Thoracic aorta (tissue), 2 donors: ENCODE measurements at places on chromosomes 6 and 20.
A peak's percentile ranks its signal among the peaks of the same experiment; 100 is the strongest.

DNA sequence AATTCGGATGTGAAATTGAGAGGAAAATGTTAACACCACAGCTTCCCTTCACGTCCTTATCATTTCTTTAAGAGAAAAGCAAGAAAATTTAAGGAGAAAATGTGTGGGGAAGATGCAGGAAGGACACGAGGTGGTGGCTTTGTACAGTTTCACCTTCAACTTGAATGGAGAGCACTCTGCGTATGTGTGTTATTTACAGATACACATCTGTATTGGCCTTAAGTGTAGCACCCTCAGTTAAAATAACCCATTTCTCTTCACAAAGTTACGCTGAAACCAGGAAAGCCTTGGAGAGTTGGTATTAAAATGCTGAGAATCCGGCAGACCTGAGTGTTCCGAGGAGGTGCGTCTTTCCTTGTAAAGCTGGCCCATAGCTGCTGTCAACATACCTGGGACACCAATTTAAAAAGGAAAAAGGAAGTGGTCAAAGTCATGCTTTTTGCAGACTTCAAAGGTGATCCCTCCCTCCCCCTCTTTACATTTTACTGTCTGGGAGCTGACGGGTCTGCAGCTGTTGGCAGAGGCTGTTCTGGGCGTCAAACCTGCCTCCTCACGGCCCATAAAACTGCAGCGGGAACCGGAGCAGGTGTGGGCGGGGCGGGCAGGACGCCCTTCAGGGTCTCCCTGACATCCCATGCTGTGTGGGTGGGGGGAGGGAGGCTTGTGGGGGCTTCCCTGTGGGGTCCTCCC is 61.3 kb upstream of the TBXT start:
- no peak for DNase-seq

GRCh38 chr20:10673842-10674683 is at the start of gene JAG1:
Gene JAG1 (minus strand): TSS chr20:10673999. CDS start chr20:10673530, 469 bp downstream.
- peak; percentile 91 for DNase-seq

DNA sequence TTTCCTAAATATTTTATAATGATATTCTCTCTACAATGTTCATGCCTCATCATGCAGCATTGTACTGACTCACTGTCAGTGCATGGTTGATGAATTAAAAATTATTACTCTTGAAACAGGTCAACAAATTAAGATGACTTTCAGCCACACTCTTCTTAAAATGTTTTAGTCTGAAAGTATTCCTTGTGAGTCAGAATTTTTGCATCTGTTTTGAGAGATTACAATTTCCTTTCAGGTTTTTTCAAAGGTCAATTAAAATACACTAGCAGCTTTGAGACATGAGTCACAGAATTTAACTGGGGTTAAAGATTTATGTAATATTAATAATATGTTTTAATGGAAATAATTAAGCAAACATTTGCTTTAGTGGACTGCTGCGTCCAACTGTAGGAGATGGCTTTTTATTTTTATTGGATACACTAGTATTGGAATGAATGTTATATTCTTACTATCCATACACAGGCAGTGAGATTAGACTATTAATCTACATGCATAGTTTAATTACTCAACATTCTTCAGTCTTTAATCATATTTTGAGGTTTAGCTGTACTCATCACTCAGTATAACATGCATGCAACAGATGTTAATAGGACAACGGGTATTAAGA is 9.7 kb downstream of the COL12A1 start:
- DNase-seq = no peak

GRCh38 chr6:113857556-113858479 is 673 bp downstream of the MARCKS start:
- DNase-seq = no peak

DNA sequence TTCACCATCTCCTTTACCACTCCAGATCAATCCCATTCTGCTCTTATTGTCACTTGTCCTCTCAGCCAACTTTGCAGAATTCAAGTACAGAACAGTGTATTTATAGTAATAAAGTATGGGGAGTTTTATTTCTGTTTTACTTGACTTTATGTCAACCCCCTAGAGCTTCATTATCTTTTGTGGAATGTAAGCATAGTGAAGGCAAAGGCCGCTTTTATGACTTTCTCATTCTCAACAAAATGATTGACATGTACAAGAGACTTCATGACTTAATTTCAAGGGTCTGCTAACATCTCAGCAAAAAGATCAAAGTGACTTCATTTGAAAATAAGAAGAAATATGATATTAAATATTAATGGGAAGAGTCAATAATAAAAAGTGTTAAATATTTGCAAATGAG is 28.7 kb upstream of the ARID1B start:
- DNase-seq = no peak

DNA sequence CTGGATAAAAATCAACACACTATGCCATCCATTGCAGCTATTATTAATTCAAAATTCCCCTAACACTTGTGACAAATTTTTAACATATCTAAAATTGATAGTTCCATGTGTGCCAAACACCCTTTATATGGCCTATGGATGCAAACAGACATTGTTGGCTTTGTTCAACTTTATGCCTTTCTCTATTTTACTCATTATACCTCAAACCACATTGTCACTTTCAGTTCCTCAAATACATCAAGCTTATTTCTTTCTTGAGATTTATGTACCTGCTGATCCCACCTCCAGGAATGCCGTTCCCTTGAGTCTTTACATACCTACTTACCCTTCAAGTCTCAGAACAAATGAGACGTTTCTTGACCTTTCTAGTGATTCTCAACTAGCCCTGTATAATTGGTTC is 193.5 kb upstream of the PLN start:
- no peak for DNase-seq

DNA sequence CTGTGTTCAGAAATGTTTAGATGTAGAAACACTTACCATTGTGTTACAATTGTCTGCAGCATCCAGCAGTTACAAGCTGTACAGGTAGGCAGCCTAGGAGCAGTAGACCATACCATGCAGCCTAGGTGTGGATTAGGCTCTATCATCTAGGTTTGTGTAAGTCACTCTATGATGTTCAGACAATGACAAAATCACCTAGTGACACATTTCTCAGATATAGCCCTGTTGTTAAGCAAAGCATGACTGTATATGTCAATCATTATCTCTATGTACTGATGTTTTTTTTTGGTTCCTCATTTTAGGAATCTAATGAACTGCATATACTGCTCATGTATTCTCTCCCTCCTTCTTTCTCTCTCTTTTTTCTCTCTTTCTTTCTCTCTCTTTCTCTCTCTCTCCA is 22.2 kb downstream of the CST8 start:
- no peak for DNase-seq

DNA sequence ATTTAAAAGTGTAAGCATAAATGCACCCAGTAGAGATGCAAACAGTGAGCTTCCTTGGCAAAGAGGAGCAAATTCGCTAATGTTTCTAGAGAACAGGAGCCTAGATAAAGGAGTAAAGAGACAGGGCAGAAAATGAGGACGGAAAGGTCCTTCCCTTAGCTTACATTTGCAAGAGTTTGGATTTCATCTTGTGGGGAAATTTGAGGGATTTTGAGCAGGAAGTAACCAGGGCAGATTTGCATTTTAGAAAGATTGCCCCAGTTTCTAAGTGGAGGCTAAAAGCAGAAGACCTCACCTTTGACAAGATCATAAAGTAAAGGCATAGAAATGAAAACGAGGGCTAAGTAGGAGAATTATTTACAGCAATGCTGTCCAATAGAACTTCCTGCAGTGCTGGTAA is 80.5 kb downstream of the ADAT2 start:
- no peak for DNase-seq

DNA sequence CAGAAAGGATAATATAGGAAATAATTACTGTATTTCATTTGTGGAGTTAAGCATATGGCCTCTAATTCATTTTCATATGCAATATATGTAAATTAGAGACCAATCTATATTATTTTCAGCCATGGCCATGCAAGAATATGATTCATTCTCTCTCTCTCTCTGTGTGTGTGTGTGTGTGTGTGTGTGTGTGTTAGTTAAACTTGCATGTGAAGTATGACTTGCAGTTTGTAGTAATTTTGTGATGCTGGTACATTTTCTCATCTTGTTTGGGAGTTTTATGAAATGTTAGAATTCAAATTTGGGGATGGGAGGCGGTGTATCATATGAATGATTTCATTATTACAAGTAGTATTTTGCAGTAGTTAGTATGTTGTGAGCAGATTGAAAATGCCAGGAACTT is 74.8 kb downstream of the JARID2 start:
- DNase-seq = no peak

DNA sequence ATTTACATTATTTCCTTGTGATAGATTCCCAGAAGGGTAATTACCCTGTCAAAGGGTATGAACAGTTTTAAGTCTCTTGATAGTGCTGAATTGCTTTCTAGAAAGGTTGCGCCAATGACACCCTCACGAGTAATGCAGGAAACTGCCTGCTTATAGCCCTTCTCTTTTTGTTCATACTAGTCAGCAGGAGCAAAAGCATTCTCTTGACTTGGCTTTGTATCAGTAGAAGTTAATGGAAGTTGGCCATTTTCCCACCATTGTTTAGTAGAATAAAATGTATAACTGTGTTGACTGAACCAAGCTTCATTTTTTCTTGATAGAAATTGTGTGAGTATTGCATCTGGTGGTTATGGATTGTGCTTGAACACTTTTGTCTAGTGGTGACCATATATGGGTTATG is 100.1 kb downstream of the FARS2 start:
- no peak for DNase-seq

- DNase-seq = no peak
These were observed 117.9 kb downstream of the SGK1 start for GRCh38 chr6:134199848-134200606.

DNA sequence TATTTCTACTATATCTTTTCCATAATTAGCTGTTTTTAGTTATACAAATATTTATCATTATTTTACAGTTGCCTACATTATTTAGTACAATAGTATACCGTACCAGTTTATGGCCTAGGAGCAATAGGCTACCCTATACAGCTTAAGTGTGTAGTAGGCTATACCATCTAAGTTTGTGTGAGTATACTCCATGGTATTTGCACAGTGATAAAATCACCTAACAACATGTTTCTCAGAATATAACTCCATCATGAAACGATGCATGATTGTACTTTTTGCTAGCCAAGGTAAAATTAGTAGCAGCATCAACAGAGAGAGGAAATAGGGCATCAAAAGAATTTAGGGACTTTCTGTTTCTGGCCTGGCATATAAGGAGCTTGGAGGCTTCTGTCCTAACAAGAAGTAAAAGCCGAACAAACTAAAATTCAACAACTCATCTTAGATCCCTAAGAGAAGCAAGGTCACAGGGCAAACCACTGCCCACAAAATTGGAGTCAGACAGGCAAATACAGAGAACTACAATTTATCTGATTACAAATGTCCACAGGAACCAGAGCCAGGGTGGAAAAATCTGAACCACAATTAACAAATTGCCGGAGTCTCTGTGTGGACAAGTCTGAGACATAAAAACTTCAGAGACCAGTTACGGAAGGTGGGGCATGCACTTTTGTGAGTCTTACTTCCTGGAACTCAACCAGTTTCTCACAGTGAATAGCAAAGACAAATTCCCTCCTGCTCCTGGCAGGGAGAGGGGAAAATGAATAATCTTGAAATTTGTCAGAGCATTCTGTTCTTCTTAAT is 671.4 kb downstream of the RFPL4B start:
- DNase-seq = no peak
